ENCODE measurements at places on chromosomes 12 and 14.

DNA sequence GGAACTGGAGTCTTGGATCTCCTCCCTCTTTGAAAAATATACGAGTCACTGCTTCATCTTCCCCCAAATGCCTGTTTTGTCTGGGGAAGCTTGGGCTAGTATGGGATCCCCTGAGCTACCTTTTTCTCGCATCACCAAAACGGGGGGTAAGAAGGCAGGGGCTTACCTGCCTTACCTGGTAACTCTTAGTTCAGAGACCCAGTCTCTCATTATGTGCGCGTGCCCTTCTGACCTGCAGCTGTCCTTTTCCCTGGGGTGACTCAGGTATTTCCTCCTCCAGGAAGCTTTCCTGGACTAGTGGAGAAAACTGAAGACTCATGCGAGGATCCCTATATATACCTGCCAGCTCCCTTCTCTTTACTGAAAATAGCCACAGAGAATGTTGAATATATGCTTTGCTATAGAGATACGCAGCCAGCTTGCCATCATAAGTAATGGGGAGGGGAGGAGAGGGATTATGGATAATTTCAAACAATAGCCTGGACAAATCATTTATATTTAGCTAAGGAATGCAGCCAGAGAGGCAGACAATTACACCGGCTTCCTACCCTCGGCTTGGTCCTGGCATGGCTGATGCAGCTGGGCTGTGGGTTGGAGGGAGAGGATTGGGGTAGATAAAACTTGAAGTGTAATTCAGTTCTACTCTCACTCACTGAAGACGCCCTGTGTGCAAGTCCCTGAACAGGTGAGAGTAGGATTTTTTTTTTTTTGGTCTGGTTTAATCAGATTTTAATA lies 1.1 kb downstream of the TSPAN9 start:
- no peak for DNase-seq

DNA sequence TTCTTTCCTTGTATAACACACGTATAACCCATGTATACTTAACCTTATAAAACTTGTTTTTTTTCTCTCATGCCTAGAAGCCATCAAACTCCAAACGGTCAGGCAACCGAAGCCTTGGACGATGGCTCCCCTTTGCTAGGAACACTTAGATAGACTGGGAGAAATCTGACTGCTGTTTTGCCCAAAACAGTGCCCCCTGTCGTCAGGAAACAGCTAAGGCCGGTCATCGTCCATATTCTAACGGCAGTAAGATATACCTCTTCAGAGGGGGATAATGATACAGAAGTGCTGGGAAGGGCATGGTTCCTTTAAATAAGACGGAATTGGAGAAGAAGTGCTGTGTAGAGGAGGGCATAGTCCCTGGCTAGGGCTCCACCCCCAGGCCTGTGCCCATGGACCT lies 130.5 kb downstream of the SLC41A2 start:
- no peak for DNase-seq

DNA sequence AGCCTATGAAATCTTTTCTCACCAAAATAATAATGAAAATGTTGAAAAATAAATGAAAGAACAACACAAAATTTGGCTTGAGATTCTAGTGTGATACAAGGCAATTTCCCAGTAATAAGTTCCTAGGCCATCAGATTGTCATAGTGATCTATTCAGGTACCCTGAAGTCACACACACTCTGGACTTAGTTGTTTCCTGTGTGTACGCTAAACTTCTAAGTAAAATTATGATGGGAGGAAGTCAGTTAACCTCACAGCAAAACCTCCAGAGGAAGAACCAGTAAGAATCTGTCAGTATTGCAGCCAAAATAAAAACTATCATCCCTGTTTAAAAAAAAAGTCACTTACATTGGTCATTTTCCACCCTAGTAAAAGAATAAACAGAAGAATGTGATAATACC lies 81.9 kb downstream of the DBX2 start:
- DNase-seq: no peak

DNA sequence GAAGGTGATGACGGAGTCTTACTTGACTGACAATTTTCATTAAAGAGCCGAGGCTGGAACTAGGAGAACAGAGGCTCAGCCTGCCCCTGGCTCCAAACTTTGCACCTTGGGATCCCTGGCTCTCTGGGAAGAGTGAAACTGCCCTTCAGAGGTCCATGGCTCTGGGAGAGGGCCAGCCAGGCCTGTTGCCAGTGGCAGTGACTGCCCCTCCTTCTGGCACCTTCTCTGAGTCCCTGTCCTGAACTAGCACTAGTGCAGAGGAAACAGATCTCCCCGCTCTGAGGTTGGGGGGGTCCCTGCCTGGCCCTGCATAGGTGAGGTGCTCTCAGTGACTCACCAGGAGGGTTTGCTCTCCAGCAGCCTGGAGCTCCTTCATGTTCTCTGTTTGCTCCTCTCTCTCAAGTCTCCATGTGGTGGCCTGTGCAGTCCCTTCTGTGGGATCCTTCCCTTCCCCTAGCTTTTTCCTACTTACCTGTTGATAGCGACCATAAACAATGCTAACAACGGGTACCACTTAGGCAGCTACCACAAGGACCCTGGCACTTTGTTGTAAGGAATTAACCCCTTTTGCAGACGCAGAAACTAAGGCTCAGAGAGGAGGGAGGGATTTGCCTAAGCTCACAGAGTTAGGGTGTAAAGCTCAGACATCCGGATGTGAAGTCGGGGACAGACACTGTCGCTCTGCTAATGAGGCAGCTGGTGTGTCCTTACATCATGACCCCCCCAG lies 22.4 kb downstream of the FAM222A start:
- no peak for DNase-seq

All from T-helper 1 cell (primary cell).